ENCODE measurements at places on chromosomes 16 and 17.

DNA sequence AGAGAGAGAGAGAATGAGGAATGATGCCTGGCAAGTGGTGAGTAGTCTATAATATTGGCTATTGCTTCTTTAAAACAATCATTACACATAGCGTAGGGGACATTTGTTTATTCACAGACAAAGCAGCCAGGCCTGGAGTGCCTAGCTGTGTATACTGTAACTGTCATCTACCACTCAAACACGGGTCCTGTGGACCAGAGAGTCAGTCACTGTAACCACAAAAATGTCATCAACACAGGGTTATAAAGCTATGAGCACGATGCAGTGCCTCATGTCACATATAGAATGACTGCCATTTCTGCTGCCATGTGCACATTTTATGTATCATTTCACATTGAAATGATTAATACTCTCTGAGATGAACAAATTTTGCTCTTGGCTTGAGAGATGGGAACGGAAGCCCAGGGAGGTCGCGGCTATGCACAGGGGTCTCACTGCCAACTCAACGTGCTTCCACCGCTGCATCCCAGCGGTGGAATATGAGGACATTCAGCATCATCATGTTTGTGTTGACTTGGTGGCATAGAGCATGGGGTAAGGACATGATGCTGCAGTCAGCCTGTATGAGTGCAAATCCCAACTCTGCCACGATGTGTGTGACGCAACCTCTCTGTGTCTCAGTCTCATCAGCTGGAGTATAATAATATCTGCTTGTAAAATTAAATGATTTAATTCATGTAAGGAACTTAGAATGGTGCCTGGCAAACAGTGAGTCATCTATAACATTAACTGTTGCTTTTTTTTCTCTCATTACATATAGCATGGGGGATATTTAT is 3.3 kb downstream of the MT1H start:
- DNase-seq: no peak

GRCh38 chr16:104355-104754 is 26.3 kb downstream of the MPG start:
- no peak for DNase-seq

- DNase-seq: no peak
Measured at GRCh38 chr16:4390266-4391260, 18.9 kb downstream of the VASN start.

DNA sequence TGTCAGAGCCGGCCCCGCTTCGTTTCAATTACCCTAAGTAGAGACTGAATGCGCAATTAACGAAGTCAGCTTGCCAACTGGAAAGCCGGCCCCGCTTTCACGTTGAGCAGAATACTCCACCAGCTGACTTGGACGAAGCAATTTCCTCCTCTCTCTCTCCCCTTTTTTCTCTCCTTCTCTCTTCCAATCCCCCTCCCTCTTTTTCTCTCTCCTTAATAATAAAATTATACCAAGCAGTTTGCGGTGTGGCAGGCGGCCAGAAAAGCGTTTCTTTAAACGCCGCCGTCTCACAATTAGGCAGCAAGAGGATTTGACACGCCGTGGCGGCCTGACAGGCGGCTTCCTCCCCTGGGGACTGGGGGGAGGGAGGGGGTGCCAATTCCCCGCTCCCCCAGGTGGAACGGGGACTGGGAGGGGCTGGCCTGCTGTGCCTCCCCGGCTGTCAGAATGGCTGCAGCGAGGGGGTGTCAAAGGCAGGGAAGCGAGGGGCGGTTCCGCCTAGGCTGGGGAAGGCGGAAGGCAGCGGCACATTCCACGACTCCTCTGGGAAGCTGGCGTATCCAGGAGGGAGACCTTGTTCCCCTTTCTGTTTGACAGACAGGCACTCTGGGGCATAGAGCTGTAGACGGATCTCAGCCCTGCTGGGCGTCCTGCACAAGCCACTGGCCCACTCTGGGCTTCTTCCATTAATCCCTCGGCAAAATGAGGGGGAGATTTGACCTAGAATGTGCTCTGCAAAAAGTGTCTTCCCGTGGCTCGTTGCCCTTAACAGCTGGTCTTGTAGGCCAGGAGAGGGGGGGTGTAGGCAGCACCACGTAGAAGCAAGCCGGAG is 52.7 kb downstream of the SREBF1 start:
- DNase-seq: peak; percentile 14

Data from CD4-positive, alpha-beta T cell (primary cell).